ENCODE measurements at places on chromosomes 12 and 14.

GRCh38 chr14:37819155-37820015 is 224.0 kb downstream of the TTC6 start:
- DNase-seq, result peak; percentile 42

- peak; percentile 66 for DNase-seq
Measured at GRCh38 chr14:59483363-59483762, 845 bp downstream of the L3HYPDH start.

GRCh38 chr14:103374121-103374520 is 11.1 kb upstream of the MARK3 start:
- DNase-seq, result no peak

GRCh38 chr12:92987362-92987761 is 58.3 kb upstream of the EEA1 start:
- peak; percentile 84 for DNase-seq

DNA sequence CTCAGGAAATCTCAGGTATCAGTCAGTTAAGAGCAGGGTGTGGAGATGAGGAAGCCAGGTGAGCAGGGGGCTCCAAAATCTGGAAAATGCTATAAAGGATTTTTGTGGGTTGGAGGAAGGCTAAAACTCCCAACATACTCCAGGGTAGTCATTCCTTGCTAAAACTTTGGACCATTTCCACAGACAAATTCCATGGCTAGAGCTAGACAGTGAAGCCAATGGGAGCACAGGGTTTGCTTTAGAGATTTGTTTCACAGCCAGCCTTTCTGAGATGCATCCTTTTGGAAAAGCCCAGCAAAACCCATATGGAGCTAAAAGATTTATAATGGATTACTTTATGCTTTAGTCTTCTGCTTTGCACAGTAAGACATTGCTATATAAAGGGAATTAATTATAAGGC is 146.5 kb downstream of the SAMD4A start:
- no peak for DNase-seq

DNA sequence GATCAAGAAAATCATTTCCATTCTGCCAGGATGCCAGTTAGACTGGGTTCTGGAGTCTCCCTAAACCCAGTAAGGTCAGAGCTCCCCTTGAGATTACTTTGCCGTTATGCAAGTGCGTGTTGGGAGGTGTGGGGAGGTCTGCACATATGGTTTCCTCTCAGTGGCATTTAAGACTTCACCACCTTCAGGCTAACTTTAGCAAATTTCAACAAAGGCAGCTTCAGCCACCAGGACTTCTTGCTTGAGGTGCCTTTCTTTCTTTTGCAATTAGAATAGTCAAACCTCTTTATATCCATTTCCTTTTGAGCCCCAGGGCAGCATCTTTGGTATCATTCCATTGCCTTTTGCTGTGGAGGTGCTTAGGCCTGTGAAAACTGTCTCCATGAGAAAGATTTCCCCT is 117.2 kb upstream of the CCND2 start:
- DNase-seq, result peak; percentile 66

GRCh38 chr12:3300833-3301401 is 190.1 kb upstream of the PRMT8 start:
- no peak for DNase-seq

- no peak for DNase-seq
Measured at GRCh38 chr14:94054401-94054800, 26.6 kb downstream of the DDX24 start.

- no peak for DNase-seq
Measured at GRCh38 chr14:103105580-103106150, 11.1 kb downstream of the EXOC3L4 start.

DNA sequence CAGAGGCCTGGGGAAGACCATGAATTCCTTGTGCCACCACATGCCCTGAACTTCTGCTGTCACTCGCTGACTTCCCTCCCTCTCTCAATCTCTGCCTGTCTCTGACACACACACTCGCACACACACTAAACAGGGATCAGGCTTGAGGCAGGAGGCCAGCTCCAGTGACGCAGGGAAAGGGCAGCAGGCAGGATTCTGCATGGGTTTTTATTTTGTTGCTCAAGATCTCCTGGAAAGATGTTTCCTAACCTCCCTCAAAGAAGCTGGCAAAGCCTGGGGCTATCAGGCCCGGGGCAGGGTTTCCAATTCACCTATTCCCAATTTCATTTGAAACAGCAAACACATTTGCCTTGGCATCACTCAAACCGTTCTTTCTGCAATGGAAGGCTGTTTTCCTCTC is 27.7 kb upstream of the PEX5 start:
- no peak for DNase-seq

DNA sequence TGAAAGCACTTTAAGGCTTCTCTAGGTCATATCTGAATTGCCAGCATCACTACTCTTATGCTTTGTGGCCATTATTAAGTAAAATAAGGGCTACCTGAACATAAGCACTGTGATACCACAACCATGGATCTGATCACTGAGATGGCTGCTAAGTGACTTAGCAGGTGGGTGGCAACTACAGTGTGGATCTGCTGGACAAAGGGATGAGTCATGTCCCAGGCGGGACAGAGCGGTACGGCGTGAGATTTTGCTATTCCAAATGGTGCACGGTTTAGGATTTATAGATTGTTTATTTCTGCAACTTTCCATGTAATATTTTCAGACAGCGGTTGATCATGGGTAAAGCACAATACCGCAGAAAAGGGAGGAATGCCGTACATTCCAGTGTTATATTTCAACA is 39.4 kb downstream of the MLXIP start:
- no peak for DNase-seq
